ENCODE measurements at places on chromosomes 2 and 18.

GRCh38 chr18:1012775-1013174 lies 108.1 kb downstream of the ADCYAP1 start:
- DNase-seq, result no peak

DNA sequence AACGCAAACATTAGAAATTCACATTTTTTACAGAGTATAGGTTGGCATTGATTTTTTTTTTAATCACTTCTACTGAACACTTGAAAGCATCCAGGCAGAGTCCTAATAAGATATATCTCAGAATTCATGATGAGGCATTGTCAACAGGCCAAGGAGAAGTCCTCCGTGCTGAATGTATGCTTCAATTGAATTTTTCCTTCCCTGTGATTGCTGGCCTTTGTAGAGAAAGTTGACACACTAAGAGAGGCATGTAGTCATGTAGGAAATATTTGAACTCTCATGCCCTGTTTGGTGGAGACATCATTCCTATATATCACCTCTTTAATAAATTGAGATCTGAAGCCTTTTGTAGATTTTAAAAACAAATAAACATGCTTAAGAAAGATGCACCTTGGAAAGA lies 844.9 kb downstream of the CPS1 start:
- DNase-seq, result no peak

GRCh38 chr18:35747894-35748472 lies 166.4 kb downstream of the GALNT1 start:
- DNase-seq, result no peak

- DNase-seq, result no peak
These were observed 336.5 kb downstream of the DCDC2C start for GRCh38 chr2:4039896-4040295.

DNA sequence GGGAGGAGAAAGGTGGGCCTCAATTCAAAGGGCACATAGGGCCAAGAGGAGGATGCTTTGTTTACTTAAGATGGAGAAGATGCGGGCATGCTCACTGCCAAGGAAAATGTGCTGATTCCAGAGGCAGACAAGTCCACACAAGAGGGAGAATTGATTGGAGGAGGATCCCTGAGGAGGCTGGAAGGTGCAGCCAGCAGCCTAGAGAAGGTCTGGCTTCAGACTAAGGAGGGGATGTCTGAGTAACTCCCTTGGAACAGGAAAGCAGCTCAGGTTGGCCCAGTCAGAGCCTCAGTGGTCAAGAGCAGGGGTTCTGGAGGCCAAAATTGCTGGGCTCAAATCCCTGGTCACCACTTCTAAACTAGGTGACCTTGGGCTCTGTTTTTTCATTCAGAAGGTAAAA lies 265.5 kb upstream of the NCKAP5 start:
- no peak for DNase-seq

DNA sequence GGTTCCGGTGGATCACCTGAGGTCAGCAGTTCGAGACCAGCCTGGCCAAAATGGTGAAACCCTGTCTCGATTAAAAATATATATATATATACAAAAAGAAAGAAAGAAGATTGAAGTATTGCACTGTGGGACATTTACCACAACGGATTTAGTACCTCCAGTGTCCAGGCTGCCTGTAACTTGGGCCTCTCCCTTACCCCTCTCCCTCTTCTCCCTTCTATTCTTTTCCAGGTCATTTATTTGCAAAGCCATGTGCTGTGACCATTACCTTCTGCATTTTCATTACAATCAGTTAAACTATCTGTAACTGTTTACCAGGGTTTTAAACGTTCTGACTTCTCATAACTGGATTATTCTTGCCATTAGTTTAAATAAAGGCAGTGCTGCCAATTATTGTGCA lies 400.9 kb upstream of the ZNF804A start:
- no peak for DNase-seq

DNA sequence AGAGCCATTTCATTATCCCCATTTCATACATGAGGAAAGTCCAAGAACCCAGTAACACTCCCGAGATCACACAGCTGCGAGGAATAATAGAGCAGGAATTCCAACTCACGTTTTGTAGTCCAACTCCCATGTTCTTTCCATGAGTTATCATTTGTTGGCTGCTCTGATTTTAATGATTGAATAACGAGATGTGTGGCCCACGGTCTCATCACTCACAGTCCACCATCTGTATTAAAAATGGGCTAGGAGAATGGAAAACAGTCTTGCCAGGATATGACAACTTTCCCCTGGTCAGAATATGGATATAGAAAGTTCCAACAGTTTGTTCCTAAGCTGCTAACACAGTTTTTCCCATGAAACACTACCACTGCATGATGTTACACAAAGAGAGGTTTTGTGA lies 147.5 kb downstream of the METTL4 start:
- DNase-seq, result no peak

- DNase-seq, result no peak
These were observed 29.2 kb downstream of the MYOM1 start for GRCh38 chr18:3190610-3191009.

DNA sequence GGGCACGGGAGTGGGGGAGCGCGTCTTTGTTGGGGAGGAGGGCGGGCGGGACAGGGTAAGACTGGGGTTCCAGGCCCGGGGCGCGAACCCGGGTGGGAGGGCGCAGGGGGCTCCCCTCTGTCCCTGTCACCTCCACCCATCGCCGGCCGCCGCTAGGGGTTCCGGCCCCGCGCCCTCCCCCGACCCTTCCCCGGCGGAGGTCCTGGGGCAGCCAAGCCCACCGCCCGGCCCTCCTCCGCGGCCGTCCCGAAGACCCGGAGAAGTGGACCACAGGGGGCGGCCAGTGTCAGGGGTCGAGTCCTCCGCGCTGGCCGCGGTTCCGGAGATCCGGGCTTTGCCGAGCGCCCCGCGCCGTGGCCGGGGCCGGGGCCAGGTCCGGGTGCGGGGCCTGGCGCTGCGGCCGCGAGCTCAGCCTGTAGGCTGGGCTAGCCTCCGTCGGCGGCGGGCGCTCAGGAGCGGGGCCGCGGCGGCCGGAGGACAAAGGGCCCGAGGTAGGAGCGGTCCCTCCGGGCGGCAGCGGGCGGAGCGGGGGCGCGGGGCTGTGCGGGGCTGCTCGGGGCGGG lies 16.6 kb upstream of the E2F6 start:
- no peak for DNase-seq

GRCh38 chr18:64019922-64020756 lies 50.3 kb downstream of the SERPINB8 start:
- no peak for DNase-seq

DNA sequence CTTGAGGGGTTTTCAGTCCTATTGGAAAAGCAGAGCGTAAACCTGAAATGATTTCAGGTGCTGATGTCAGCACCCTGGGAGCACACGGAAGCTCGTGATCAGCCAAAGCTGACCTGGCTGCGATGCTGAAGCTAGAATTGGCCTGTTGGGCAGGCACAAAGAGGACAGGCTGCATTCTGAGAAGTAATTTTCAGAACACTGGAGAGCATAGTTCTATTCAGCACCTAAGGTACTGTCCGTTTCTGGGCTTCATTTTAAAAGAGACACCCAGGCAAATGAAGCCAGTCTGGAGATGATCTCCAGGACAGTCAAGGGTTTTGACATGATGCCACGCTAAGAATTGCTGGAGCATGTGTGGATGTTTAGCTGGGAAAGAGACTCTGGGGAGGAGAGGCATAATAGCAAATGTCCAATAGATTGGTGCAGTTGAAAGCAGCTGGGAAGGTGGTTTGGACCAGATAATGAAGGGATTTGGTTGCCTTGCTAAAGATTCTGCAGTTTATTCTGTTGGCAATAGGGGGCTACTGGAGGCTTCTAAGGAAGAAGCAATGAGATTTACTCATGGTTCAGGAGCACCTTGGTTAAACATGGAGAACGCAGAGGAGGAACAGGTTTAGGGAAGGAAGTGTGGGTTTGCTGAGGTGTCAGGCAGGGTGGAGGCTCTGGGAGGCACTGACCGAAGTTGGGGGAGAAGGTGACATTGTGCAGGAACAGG lies 86.6 kb downstream of the ACOXL start:
- no peak for DNase-seq

DNA sequence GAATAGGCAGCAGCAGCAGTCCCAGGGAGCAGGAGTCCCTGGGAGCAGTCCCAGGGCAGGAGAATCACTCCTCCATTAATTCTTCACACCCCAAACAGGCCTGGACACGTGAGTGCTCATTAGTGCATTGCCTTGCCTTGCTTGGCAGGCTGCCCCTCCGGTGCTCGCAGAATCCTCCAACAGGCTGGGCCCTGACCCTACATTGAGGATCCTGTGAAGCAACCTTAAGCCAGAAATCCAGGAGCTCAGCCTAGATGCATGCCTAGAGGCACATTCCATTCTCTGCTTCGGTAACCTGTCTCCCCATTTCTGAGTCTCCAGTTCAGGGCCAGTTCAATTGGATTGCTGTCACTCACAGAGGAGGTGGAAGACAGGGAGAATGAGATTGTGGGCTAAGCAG lies 97.4 kb upstream of the LRATD1 start:
- no peak for DNase-seq

GRCh38 chr2:120697471-120697870 lies 38.2 kb upstream of the GLI2 start:
- no peak for DNase-seq

GRCh38 chr2:29806461-29806860 lies 114.9 kb downstream of the ALK start:
- DNase-seq, result no peak

GRCh38 chr18:37483221-37483971 lies 82.2 kb downstream of the CELF4 start:
- no peak for DNase-seq

DNA sequence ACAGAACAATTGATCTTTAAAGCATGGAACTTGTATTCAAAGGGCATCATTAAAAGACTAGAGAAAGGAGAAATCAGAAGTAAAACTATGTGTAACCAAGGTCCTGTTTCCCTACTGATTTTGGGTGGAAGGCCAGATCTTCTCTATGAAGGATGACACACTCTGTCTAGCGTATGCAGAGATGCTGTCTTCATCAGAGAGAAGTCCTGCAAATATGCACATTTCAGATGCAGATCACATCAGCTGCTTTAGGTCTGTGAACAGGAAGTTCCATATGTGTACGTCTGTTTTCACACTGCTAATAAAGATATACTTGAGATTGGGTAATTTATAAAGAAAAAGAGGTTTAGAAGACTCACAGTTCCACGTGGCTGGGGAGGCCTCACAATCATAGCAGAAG lies 857.3 kb downstream of the CNTNAP5 start:
- no peak for DNase-seq

GRCh38 chr2:119338826-119339561 lies 27.6 kb downstream of the C2orf76 start:
- DNase-seq, result no peak

DNA sequence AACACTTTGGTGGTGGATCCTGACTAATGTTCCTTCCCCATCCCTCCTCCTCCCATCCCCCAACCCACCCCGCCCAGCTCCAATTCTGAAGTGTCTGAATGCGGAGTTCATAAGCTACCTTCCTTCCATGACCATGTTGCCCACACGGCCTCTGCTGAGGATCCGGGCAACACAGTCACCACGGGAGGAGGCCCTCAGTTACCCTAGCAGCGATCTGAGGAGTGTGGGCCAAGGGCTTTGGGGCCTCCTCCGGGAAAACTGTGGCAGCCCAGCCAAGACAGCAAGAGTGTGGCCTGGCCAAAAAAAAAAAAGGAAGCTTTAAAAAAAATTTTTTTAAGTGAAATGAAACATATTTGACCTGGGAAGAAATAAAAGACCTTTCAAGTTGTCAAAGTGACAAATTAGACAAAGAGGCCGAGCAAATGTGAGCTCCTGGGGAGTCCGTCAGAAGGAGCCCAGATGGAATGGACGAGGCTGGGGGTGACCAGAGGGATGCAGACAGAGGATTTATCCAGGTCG lies 169.0 kb upstream of the PKDCC start:
- DNase-seq, result no peak

GRCh38 chr2:47323009-47323821 lies 79.7 kb upstream of the MSH2 start:
- DNase-seq, result peak; percentile 69

DNA sequence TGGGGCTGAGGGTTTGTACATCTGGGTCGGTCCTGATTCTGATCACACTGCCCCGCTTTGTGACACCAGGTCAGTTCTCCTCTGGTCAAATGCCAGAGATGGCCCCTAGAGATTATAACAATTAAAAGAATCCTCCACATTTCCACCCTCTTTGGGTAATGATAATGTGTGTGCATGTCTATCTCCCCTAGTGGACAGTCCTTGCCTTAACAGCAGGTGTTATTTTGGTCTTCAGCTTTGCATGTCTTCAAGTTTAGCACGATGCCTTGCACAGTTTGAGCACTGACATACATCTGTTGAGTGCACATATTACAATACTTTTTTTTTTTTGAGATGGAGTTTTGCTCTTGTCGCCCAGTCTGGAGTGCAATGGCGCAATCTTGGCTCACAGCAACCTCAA lies 25.7 kb upstream of the COX7A2L start:
- DNase-seq, result no peak

GRCh38 chr18:38571651-38572050 lies 1006.1 kb upstream of the CELF4 start:
- DNase-seq, result no peak

- no peak for DNase-seq
These were observed 343.6 kb upstream of the SYT4 start for GRCh38 chr18:43620936-43621335.

GRCh38 chr2:241859436-241860183 lies 916 bp upstream of the PDCD1 start:
- peak; percentile 61 for DNase-seq

- no peak for DNase-seq
These were observed 3.9 kb downstream of the C2orf72 start for GRCh38 chr2:231041061-231041689.

DNA sequence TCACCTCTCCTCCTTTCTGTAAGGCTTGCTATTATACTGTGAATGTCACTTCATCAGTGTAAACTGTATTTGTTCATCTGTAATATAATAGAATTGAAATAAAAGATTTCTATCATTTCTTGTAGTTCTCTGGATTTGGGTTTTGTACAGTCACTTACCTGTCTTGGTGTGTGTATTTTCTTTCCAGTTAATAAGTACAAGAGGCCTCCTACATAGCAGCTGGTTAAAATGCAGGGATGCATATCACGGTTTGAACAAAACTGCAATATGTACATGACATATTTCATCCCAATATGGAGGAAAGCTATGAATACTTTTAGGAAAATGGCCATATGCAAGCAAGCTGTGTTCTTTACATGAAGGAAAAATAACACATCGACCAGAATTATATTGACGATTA lies 5.4 kb upstream of the STAT1 start:
- DNase-seq, result no peak

Data from stimulated activated CD4-positive, alpha-beta T cell treated with anti-CD3 and anti-CD28 coated beads, Interleukin-4, amount 100 ng/mL, for 48 hours (primary cell).